ENCODE measurements at places on chromosomes 2 and 18.

DNA sequence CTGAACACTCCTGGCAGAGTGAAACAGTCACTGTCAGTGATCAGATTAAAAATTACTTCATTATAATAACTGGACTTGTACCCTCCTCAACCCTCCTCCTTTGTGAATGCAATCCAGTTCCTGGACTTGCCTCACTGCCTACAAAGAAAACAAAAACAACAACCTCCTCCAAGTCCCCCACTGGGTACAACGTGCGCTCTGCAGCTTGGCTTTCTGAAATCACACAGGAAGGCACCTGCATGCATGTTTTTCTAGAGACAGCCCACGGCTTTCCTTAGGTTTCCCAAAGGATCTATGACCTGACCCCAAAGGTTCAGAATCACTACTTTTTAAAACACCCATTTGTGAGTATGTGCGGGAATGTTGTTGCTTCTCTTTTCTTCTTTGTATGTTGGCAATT lies 61.4 kb upstream of the TUBA3E start:
- DNase-seq = no peak

DNA sequence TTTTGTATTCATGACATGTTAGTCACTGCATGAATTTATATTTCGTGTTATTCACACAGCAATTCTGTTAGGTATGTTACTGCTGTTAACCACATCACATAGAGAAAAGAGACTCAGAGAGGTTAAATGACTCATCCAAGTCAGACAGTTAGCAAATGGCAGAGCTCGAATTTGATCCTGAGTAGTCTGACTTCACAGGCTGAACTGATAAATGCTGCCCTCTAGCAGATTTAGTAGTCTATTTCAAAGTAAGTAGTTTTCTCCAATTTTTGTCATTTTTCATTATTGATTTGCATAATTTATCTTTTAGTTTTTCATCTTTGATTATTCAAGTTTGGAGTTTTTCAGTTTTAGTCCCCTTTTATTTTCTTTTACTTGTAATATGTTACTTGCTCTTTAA lies 58.3 kb downstream of the WDR7 start:
- peak; percentile 49 for DNase-seq

GRCh38 chr2:71513096-71513495 lies 59.7 kb downstream of the DYSF start:
- no peak for DNase-seq

DNA sequence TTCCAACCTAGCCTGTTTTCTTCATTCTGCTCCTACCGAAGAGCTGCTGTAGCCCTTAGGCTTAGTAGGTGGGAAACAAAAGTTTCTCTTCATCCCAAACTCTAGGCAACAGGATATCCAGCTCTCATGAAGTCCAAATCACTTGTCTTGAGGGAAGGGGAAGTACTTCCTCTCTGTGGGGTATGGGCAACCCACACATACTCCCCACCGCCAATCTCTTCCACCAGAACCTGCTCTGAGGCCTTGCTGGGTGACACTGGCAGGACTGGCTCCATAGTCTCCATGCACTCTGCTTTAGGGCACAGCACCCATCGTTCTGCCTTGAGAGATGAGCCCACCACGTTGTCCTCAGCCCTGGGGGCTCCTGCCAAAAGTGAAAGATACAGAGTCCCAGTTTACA lies 173.0 kb downstream of the NCK2 start:
- peak; percentile 16 for DNase-seq

- no peak for DNase-seq
Observed at GRCh38 chr18:50638016-50638883, 78.4 kb downstream of the MAPK4 start.

DNA sequence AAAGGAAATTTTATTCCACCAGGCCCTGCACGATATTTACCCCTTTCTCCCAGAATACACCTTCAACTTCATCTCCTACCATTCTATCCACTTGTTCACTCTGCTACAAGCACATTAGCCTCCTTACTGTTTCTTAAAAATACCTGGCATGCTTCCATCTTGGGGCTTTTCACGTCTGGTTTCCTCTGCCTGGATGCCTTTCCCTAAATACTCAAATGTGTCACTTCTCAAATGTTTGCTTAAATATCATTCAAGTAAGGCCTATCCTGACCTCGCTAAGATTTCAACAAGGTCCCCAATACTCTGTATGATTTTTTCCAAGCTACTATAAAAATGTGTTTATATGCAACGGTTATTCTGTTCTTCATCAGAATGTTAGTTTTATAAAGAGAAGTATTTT lies 433.0 kb upstream of the CHAC2 start:
- DNase-seq = no peak

GRCh38 chr2:237253046-237253702 lies 160.8 kb downstream of the COL6A3 start:
- no peak for DNase-seq

- no peak for DNase-seq
Observed at GRCh38 chr2:205845446-205845845, 163.1 kb downstream of the NRP2 start.

DNA sequence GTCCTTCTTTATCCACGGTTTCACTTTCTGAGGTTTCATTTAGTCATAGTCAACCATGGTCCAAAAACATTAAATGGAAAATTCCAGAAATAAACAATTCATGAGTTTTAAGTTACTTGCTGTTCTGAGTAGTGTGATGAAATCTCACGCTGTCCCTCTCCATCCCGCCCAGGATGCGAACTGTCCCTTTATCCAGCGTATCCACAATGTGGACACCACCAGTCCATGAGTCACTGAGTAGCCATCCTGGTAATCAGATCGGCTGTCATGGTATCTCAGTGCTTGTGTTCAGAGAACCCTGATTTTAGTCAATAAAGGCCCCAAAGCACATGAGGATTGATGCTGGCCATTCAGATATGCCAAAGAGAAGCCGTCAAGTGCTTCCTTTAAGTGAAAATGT lies 3.7 kb downstream of the SP140L start:
- DNase-seq = no peak

DNA sequence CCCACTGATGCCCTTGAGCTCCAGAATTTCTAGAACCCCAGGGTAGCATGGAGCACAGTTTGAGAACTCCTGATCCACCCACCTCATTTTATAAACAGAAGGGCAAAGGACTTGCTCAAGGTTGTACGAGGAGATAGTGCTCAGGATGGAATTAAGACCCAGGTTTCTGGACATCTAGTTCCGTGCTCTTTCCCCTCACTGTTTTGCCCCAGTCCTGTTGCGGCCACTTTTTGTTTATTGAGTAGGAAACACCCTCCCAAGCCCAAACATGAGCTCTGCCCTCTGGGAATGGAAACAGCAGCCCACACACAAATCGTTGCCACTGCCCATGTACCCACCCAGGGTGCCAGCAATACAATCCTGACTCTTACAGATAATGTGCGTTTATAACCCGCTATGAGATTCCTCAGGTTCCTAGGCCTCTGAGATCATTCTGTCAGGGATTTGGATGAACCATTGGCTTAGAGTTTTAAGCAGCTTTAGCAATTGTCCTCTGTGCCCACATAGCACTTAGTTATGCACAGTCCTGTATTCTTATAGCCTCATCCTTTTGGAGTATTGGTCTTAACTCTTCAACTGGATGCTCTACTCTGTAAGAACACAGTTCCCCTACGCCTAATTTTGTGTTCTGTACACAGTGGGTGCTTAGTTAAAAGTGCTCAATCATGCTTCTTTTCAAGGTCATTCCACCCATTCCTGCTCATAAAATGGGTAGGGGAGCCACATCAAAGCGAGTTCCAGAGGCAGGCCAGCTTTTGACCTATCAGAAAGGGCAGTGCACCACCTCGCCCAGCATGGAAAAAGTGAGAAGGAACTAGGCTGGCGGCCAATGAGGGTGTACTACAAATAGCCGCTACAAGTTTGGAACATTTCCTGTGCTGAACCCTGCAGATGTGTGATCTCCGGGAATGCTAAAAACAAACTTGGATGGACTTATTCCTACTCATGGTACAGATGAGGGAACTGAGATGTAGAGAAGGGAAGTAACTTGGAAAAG lies 60.3 kb upstream of the IGFBP2 start:
- DNase-seq = no peak

DNA sequence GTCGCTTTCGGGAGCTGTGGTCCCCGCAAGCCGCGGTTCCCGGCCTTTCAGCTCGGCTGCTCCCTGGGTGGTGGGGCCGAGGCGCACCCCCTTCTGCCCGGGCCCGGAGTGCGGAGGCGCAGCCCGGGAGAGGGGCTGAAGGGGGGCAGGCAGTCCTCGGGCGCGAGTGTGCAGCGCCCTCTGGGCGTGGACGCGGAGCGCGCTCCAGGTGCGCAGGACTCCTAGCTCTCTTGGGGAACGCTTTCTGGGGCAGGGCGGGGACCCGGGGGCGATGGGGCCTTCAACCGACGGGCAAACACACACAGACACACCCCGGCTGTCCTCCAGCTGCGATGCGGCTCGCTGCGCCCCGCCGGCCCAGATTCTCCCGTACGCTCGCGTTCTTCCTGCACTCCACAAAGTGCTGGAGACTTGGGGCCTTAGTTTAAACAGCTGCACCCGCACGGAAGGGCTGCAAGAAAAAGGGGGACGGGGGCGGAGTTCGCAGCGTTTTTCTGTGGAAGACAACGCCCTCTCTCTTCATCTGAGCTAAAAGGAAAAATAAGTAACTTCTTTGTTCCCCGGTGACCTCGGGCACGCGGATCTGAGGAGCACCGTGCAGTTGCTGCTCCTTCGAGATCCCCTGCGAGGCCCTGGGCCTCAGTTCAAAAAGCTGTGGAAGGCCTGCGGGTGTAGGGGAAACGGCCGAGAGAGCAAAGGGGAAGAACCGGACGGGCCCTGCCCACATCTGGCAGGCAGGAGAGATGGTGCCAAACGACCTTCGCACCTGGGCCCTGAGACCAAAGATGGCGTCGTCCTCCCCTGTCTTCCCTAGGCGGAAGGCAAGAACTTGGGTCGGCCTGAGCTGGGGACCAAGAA lies 593 bp upstream of the SDC1 start:
- no peak for DNase-seq
